ENCODE measurements at places on chromosomes 12 and 14.
A peak's percentile ranks its signal among the peaks of the same experiment; 100 is the strongest.

DNA sequence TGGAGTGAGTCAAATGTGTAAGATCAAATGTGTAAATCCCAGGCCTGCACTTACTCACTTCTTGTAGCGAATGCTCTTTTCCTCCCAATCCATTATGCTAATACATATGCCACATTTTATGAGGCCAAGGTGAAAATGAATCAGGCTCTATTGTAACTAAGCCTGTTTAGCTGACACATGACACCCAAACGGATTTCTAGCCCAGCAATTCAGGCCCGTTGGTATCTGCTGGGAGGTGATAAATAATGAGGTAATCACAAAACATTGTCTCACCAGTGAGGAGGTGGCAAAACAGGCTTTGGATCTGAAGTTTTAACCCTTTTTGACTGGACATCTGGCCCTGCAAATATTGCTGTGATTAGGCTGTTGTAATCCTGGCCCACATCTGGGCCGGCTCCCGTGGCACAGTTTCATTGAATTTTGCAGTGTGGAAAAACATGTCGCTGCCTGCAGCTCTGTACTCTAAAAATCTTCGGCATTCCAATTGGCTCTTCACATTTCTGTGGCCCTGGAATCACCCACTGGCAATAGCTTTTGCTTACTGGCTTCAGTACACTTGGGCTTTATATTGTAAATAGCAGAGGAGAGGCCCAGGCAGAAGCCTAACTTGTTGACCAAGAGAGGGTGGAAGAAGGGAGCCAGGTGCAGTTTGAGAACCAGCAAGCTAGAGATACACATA is 106.1 kb downstream of the PAX9 start:
- peak; percentile 19 for DNase-seq

DNA sequence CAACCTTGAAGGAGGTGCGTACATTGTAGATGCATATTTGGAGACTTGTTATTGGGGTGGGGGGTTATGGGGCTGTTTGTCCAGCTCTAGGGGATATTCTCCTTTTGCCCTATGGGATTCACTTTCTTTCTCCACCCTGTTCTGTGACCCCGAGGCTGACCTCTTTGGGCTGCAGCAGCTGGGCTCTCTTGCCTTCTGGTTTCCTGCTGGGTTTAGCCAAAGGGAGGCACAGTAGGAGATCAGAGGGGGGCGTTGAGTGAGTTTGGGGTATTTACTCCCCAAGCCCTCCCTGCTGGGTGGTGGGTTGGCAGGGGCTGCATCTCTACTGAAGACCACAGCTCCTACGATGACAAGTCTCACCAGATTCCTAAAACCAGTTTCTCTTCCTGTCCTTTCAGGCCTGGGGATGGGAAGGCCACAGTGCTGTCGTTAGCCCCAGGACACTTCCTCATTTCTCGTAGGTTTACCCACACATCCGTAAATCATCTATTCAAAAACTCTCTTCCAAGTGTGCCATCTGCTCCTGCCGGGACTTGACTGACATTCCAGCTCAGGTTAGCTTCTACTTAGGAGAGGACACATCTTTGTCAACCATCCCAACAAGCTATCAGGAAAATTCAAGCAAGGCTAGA is 127.1 kb downstream of the TMEM30B start:
- DNase-seq: no peak

GRCh38 chr14:103393676-103394626 is 8.7 kb downstream of the MARK3 start:
- peak; percentile 27 for DNase-seq

GRCh38 chr12:88889326-88890110 is 309.2 kb upstream of the KITLG start:
- DNase-seq: no peak

DNA sequence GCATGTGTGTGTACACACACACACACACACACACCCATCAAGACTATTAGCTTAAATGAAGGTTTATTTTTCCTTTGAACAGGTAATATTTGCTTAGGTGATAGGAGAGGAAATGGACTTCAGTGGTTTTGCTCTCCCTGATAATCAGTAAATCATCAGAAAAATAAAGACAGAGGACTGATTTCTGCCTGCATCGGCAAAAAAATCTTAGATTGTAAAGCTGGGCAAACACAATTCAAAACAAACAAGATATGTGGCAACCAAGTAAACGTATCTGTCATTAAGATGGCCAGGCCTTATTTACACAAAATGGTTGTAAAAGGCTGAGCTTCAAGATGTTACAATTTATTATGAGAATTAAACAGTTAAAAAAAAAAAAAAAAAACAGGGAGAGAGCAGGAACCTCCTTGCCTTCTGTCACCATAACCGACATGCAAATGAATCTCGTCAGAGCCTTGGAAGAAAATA is 31.3 kb downstream of the PRKD1 start:
- DNase-seq: no peak

GRCh38 chr12:110844131-110844530 is 2.7 kb upstream of the CCDC63 start:
- no peak for DNase-seq

GRCh38 chr14:90491221-90491885 is 94.5 kb downstream of the CALM1 start:
- no peak for DNase-seq

DNA sequence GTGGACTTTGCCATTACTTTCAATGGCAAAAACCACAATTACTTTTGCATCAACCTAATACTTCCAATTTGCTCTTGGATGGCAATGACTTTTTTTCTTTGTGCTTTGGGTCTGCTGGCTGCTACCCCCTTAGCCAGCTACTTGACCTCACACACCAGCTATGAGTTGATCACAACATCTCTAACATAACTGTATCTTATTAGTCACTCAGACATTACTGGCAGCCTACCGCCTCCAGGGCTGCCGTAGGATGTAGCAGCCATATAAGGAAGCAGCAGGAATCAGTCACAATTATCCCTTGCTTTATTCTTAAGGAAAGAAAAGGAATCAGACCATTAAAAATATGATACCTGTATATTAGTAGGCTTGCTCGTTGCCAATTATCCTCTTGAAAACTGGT is 260.5 kb downstream of the ADAMTS20 start:
- no peak for DNase-seq

DNA sequence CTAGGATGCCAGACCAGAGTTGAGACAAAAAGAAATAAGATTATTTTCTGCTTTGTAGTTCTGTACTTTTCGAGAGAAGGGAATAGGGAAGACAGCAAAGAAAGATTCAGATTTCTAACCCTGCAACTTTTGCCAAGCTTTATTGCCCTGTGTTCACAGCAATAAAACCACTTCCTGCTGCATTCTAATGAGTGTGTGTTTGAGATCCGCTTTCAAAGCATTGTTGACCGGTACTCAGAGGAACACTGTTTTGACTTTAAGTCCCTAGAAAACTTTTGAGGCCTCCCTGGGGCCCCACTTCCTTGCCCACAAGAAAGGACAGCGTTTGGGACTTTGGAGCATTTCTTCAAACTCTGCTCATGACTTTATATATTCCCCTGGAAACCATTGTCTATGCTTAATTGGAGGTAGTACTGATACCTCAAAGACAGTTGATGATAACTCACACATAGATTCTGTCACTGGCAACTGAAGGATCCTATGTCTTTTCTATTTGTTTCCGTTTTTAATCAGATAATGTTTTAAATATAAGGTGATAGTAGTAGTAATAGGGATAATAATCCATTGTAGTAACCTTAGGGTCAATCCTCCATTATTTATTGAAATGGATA is 1.3 kb downstream of the RNASE6 start:
- no peak for DNase-seq

GRCh38 chr12:72523754-72524153 is 251.6 kb downstream of the TRHDE start:
- DNase-seq: no peak

DNA sequence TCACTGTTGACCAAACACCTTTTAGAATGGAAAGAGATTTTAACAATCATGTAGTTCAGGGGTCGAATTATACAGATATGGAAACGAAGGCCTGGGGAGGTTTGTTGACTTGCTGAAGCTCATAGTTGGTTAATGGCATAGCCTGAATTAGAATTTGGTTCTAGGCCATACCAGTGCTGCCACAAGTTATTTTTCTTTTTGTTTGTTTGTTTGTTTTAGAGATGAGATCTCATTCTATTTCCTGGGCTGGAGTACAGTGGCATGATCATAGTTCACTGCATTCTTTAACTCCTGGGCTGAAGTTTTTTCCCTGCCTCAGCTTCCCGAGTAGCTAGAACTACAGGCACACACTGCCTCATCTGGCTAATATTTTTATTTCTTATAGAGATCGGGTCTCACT is 25.4 kb upstream of the ALG10B start:
- DNase-seq: no peak

DNA sequence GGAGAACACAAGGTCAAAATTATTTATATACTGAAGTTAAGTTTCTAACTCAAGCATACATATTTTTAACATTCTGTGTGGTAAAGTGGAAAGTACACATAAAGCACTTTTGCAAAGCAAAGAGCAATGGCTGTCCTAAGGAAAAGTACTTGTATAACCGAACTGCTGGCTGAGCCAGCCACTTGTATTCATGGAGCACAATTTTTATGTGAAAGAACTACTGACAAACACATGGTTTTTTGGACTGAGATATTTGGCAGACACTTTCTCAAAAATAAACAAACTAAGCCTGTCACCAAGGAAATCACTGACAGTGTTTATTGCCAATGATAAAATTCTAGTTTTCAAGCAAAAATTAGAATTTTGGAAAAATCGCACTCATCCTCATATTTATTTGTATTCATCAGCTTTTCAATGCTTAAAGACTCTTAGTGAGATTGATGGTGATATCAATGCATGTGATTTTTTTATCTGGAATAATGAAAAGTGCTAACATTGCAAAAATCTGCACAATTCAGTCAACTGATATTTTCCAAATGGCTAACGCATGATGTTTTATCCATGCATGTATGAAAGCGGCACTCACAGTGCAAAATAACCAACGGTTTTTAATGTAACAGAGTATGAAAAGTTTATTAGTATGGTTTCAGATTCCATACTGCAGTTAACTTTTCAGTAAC is 125.3 kb downstream of the IPO8 start:
- DNase-seq: no peak

- peak; percentile 58 for DNase-seq
Observed at GRCh38 chr14:104977681-104978653, at the start of gene AHNAK2. AHNAK2 (minus strand) TSS chr14:104978374; CDS start chr14:104978237, 137 bp downstream.

GRCh38 chr12:14613718-14614117 is 46.0 kb upstream of the PLBD1 start:
- no peak for DNase-seq

GRCh38 chr12:101117842-101118241 is 92.2 kb downstream of the SLC5A8 start:
- DNase-seq: no peak

DNA sequence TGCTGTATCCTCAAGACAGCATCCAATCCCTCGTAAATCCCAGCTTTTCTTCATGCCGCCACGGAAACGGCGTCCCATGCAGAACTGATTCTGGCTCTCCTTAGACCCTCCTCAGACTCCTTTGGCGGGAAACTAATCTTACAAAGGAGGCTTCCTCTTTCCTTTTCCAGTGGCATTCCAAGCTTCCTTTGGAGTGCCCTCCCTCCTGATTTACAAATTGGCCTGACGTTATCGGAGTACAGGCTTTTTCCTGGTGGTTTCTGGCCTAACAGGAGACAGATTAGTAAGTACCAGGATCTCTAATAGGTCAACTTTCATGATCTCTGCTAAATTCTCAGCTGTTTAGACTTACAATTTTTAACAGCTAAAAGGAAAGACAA is 1.3 kb upstream of the ZDHHC17 start:
- peak; percentile 49 for DNase-seq

DNA sequence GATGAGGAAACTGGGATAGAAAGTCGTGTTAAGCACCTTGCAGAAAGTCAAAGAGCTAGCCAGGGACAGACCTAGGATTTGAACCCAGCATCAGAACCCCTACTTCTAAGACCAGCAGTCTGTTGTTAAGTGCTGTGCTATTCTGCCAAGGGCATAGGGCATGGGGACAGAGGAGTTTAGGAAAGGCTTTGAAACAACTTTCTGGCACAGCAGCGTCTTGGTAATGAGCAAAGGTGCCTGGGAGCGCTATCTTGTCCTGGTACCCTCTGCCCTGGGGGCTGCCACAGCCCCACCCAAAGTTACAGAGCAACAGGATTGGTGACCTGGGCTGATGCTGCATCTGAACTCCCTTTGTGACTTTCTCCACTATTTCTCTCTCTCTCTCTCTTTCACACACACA is 1108.1 kb downstream of the BCL11B start:
- DNase-seq: no peak

DNA sequence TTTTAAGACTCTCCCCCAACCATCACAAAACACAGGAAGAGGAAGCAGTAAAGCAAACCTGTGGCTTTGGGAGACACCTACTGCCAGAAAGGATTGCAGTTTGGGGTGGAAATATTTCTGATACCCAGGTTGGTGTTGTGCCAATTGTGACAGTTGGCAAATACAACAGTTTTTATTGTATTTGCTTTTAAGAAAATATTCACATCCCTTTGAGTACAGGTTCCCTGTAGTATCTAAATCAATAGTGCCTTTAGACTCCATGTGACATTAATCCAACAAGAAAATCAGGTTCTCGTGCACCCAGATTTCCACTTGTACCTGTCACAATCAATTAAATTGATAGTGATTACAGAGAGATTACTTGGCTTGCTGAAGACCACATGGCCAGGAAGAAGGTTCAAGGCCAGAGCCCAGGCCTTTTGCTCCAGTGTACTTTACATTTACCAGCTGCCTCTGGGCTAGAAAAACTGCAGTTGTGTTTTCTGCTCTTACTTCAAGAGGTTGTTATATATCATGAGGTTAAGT is 361.2 kb downstream of the ATP23 start:
- DNase-seq: no peak

DNA sequence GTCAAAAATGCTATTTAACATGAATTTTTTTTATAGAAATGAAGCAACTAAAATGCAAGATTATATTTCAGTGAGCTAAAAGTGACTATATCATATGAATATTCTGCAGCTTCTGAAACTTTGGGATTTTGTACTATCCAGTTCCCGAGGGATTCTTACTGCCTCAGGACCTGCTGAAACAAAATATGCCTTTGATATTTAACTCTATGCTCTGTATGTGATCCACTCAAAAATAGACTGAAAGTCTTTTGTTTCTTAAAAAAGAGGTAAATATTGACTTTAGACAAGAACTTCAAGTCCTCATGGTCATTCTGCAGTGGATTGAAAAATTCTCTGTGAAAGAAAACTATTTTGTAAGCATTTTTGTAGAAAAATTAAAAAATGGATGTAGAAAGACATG is 22.4 kb downstream of the CNTN1 start:
- DNase-seq: no peak

GRCh38 chr12:123950476-123951349 is 21.9 kb downstream of the CCDC92 start:
- no peak for DNase-seq

DNA sequence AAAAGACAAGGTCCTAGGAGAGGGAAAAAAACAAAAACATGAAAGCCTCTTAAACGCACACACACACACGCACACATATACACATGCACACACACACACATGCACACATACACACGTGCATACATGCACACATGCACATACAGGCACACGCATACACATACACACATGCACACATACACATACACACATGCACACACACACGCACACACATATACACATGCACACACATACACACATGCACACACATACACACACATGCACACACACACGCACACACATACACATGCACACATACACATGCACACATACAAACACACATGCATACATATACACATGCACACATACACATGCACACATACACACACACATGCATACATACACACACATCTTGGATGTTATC is 78.1 kb upstream of the PPP2R5C start:
- no peak for DNase-seq

All from right kidney (tissue), 9 donors.